ENCODE measurements at places on chromosomes 11 and 22.

- no peak overlapping the region for H3K4me3 ChIP-seq
- no peak for DNase-seq
- H3K27ac ChIP-seq, result no peak overlapping the region
- peaks cover 2% of the 10 kb centered on the region for H3K36me3 ChIP-seq
- no peaks in the 10 kb centered on the region for H3K4me1 ChIP-seq
These were observed 9.9 kb upstream of the TMPRSS5 start for GRCh38 chr11:113715882-113716625.

DNA sequence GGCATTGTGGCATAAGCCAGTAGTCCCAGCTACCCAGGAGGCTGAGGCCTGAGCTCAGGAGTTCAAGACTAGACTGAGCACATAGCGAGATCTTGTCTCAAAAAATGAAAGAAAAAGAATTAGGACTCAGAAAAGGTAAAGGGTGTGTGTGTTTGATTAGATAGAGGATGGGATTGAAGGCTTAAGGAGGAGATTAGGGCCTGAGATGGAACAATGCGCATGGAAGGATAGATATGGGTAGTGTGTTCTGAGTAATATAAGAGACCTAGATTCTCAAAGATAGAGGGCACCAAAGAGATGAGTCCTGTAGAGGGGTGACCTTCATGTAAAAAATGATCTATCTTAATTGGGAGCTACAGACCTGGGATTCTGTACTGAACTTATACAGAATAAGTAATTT, 17.3 kb upstream of the RAB30 start:
- no peak overlapping the region for H3K27ac ChIP-seq
- no peaks in the 10 kb centered on the region for H3K36me3 ChIP-seq
- no peaks in the 10 kb centered on the region for H3K27me3 ChIP-seq
- H3K4me3 ChIP-seq, result no peak overlapping the region
- DNase-seq, result no peak

GRCh38 chr11:19853016-19853415, 140.4 kb downstream of the NAV2 start:
- H3K27ac ChIP-seq, result no peak overlapping the region
- no peak overlapping the region for H3K4me3 ChIP-seq
- no peak for DNase-seq
- H3K36me3 ChIP-seq, result no peaks in the 10 kb centered on the region
- no peaks in the 10 kb centered on the region for H3K4me1 ChIP-seq
- H3K27me3 ChIP-seq, result peaks cover 5% of the 10 kb centered on the region

GRCh38 chr11:17186932-17187692, 20.7 kb downstream of the PIK3C2A start:
- peaks cover 2% of the 10 kb centered on the region for H3K36me3 ChIP-seq
- H3K27me3 ChIP-seq, result no peaks in the 10 kb centered on the region
- DNase-seq, result no peak
- peaks cover 7% of the 10 kb centered on the region for H3K4me1 ChIP-seq

Data from activated T-cell treated with anti-CD3 and anti-CD28 coated beads, Interleukin-2, amount 50 U/mL, for 72 hours (primary cell).